ENCODE measurements at places on chromosomes 7 and 10. TPM values are rescaled to one million over a fixed set of nuclear protein-coding genes. Genes with fewer than 3 reads are reported as not detected.

Gene PROSER2
- total RNA-seq = 13.7 TPM

- DNase-seq = no peak
Measured at GRCh38 chr7:20199015-20199737, 18.0 kb downstream of the MACC1 start.

GRCh38 chr10:101749047-101750016 is 26.6 kb downstream of the FGF8 start:
- DNase-seq = peak; percentile 81

Gene COL26A1
- 42.6 TPM for total RNA-seq

DNA sequence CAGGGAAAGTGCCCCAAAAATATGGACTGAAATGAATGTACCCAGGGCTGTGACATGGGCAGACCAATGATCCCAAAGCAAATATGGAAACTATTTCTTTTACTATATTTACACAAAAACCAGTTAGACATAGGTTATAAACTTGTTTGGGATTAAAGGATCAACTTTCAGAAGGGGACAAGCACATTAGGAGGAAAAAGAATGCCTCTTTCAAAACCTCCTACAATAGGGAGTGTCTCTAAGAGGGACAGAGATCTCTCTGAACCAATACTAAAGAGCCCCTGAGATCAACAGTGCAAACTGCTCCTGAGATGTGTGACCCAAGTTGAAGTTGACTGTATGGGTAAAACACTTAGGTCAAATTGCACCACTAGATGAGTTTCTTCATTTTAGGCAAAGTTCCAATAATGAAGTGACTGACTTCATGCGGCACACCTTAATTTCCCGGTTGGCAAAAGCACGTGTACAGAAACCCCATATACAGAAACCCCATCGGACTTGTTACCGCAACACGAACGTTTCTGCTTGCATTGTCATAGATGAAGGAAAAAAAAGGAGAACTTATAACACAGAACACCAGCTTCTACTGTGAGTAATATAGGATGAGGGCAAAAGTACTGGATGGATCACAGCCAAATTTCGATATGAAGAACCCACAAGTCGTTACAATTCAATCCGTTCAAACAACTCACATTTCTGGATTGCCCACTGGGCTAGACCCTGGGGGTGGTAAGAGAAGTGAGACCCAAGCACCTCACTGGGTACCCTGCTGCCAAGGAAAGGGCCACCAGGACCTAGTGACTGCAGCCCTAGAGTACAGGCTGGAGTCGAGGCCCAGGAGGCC is 4.3 kb downstream of the SVIL start:
- DNase-seq = no peak

- no peak for DNase-seq
Measured at GRCh38 chr7:44220358-44221112, 19.8 kb downstream of the YKT6 start.

- DNase-seq = no peak
Measured at GRCh38 chr7:158206341-158206740, 381.3 kb downstream of the PTPRN2 start.

DNA sequence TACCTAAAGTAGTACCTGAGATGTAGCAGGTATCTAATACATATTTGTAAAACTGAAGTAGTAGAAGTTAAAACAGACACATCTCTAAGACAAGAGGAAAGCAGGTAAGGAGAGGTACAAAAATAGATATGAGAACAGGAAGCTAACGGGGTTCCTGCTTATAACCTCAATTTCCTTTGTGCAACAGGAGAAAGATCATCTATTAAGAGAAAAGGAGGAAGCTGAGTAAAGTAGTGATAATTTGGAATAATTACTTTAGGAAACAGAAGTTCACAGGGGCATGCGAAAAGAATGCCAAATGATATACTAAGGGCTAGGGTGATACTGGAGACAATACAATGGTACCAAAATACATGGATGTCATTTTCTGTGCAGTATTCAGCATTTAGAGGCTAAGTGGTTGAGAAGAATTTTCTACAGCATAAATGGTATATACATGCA is 108.7 kb downstream of the NRBF2 start:
- no peak for DNase-seq

DNA sequence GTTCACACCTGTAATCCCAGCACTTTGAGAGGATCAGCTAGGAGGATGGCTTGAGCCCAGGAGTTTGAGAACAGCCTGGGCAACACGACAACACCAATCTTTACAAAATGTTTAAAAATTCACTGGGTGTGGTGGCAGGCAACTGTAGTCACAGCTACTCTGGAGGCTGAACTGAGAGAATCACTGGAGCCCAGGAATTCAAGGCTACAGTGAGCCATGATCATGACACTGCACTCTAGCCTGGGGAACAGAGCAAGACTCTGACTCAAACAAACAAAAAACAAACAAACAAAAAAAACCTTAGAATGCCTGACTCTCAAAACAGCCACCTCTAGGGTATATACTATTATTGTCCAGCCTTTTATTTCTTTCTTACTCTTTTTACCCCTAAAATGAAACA is 56.5 kb upstream of the PAPSS2 start:
- no peak for DNase-seq

Gene VSTM4
- 0.35 TPM for total RNA-seq

DNA sequence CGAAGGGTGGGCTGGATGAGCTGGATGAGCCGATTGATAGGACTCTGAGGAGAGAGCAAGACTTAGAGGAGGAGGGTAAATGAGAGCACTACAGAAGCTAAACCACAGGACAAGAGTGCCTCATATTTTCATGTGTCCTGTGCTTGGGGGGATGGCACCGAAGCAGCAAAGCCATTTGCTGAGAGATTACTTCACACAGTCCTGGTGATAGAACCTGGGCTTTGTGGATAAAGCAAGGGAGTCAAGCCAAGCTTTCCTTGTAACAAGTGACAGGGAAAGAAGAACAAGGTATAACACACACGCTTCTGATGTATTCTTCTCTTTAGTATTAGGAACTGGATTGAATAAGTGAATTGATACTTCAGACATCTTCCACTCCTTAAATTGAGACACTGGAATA is 253.7 kb downstream of the ANKRD7 start:
- no peak for DNase-seq

Gene GNAI1
- 14.8 TPM for total RNA-seq

DNA sequence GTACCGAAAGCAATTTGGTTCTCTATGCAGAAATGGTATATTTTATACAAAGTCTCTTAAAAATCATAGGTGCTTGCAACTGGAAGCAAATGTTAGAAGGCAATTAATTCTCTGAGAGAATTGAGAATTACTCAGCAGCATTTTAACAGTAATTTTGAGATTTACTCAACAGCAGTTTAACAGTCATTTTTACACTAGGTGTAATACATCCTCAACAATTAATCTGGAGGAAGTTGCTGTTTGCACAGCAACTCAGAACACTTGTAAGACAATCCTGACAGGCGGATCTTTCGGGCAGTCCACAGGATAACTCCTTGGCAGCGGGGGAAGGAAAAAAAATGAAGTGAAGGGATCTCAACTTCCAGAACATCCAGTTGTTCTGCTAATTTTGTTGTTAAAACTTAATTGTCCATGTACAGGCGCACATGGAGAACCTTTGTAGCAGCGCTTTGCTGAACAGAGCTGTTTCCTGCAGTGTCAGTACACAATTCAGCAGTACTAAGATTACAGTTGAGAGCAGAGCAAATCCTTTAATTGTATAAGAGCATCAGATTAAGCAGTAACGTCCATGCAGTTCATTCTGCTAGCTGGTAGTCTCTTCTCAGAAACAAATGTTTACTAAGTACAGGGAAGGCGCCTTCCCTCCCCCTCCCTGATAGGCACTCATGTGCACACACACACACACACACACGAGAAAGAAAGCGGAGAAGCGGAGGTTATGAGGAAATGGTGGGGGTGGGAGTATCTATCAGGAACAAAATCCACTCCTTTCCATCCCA is 43.8 kb downstream of the ENO4 start:
- DNase-seq = no peak

DNA sequence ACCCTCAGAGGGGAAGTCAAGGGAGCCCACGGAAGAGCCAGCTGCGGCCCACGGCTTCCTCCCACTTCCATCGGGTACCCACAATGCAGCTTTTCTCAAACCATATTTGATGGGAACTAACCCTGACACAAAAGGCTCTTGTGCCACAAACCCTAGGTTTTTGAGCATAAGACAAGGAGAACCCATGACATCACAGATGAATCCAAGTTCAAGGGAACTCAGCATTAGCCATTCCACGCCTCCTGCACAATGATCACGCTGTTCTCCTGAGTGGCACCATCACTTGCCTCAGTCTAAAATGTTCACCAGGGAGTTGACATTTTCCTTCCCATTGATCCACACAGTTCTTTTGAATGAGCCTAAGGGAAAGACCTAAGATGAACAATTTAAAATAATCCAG is 70.4 kb downstream of the ITIH5 start:
- DNase-seq = no peak

Gene SMURF1
- total RNA-seq = 27.2 TPM

All from H9 (cell line).